ENCODE measurements at places on chromosomes 16 and 17. TPM values are rescaled to one million over a fixed set of nuclear protein-coding genes. Genes with fewer than 3 reads are reported as not detected.

ACSM2A gene
- total RNA-seq, result not detected

DNA sequence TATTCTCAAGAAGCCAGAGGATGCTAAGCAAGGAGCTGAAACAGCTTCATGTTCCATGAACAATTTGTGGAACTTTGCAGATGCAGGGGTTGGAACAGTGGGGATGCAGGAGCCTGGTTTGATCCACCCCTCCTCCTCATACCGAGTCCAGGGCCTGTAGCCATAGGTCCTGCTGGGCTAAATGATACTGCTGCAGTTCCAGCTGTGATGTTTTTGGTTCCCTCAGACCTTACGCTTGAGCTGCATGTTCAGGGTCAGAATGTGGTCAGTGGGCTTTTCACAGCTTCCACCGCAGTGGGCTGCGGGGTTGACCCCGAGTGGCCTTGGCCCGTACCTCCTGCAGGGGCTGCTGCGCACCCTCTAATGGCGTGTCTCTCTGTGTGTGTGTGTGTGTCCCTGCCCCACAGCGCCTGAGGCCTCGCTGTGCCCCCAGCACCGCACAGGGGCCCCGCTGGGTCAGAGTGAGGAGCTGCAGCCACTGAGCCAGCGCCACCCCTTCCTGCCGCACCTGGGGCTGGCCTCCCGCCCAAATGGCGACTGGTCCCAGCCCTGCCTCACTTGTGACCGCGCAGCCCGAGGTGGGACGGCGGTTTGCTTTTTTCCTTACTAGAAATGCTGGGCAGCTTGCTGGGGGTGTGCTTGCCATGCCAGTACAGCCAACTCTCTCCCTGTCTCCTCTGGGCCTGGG, 48.2 kb downstream of the EPN2 start:
- no peak for DNase-seq

- no peak for DNase-seq
These were observed 22.9 kb downstream of the PRR11 start for GRCh38 chr17:59178266-59178985.

GRCh38 chr16:67444259-67445125, 13.6 kb downstream of the HSD11B2 start:
- no peak for DNase-seq

DNA sequence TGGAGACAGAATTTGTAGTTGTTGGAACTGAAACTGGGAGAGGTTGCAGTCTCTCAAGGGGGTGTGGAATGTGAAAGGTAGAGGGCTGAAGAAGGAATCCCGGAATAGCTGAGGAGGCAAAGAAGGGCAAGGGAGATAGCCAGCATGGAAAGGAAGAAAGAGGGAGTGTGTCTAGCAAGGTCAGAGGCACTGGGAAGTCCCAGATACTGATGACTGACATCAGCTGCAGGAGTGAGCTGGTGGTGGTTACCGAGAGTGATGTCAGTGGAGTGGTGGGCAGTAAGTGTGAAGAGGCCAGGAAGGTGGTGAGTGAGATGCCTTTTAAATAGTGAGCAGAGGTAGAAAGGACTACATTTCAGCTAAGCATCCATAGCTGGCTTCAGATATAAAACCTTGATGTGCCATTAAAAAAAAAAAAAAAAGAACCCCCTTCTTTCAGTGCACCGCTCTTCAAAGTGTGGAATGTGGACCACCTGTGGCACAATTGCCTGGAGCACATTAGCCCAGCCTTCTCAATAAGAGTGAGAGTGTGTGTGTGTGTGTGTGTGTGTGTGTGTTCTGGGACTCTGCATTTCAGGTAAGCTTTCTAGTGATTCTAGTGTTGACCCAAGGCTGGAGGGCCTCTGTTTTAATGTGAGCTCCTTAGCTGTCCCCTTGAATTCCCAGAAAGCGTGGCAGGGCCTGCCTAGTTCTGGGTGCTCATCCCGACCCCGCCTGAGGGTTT, 8.5 kb downstream of the PRMT7 start:
- no peak for DNase-seq

DNA sequence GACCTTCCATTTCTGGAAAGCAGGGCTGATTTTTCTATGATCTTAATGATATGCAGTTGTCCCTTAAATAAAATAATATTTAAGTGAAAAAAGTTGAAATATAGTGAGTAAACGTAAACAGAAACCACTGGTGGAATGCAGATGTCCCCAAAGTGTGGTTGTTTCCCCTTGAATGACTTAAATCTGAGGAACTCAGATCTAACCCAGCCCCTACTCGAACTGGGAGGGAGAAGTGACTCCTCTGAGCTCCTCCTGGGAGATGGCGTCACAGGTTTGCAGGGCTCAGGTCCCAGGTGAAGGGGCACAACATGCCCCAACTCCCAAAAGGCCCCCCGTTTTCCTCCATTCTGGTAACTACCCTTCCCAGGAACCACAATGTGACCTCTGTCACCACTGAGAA, 142.8 kb downstream of the IRF8 start:
- no peak for DNase-seq

DNA sequence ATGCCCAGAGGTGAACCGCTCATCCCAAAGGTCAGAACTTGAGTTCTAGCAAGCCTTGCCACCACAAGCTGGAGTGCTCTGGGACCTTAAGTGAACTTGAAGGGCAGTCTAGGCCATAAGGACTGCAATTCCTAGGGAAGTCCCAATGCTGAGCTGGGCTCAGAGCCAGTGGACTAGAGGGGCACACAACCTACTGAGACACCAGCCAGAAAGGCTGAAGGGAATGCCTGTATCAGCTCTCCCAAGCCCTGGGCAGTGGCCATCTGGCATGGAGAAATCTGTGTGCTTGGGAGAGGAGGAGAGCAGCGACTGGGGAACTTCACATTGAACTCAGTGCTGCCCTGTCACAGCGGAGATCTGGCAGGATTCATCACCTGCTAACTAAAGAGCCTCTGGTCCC, 201.3 kb downstream of the CEP112 start:
- no peak for DNase-seq

GRCh38 chr16:56861092-56861610, 3.9 kb upstream of the SLC12A3 start:
- DNase-seq, result no peak

All from glutamatergic neuron (in vitro differentiated cells).